Panc1 (cell line): ENCODE measurements at places on chromosomes 6 and 20.

DNA sequence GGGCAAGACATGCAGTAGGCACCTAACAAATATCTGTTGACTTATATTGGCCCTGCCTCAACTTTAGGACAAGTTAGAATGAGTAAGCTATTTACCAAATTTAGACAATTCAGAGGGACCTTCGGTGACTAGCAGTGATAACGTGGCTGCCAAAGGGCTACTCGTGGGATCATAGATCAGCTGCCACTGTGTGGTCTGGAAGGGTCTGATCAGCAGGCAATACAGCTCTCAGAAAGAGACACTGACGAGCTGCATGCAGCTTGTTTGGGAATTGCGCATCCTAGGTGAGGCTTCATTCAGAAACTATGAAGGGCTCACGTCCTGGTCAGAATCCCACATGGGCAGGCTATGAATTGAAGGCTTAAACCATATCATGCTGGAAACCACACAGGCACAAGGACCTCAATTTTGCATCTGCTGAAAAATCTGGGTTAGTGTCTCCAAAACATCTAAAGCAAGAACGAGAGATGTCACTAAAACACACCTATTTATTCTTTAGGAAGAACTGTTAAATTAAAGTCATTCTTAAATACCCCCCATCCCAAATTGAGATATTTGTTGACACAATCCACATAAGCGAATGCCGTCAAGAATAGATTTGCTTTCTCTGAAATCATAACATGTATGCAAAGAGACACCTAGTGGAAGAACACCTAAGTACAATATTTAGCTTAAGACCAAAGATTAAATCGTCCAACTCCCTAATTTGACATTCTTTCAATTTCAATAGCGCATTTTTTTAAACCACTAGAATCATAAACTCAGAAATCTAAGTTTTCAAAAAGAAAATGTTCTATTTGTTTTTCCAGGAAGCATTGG, 79.6 kb downstream of the IPCEF1 start:
- H3K36me3 ChIP-seq: no peaks in the 10 kb centered on the region
- no peak overlapping the region for H3K27ac ChIP-seq
- no peaks in the 10 kb centered on the region for H3K27me3 ChIP-seq
- no peaks in the 10 kb centered on the region for H3K4me1 ChIP-seq
- H3K4me3 ChIP-seq: peak overlapping the region; percentile 34
- DNase-seq: no peak

DNA sequence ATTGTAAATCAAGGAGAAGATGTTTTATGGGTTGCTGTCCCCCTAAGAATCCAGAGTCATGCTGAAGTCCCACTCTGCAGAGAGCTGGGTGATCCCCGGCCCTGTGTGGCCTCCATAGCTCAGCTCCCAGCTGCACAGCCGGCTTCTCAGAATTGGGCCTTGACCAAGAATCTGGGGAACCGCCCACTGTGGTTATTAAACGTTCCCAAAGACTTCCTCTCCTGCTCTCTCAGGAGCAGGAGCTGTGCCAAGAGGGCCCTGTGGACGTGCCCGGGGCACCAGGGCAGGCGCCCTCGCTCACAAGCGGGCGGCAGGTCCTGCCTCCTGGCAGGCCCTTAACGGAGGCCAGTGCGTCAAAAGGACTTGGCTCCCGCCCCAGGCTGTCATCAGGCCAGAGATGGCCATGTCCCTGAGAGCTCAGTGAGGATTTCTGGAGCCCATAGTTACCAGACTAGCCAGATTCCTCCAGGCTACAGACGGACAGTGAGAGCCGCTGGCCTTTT, 30.4 kb downstream of the ZC3H12D start:
- H3K4me3 ChIP-seq: no peak overlapping the region
- no peak overlapping the region for H3K27ac ChIP-seq
- peaks cover 2% of the 10 kb centered on the region; the same call in 1 of the 2 replicates for H3K27me3 ChIP-seq
- H3K36me3 ChIP-seq: no peaks in the 10 kb centered on the region

- no peak overlapping the region for H3K27ac ChIP-seq
- no peak overlapping the region for H3K4me3 ChIP-seq
- no peak for DNase-seq
- H3K27me3 ChIP-seq: no peaks in the 10 kb centered on the region
Observed at GRCh38 chr6:45299096-45299581, 29.0 kb upstream of the RUNX2 start.

GRCh38 chr20:675453-676314, at the start of gene SCRT2:
Gene SCRT2, minus strand, starts transcription at chr20:675802. Its CDS starts 201 bp downstream, at chr20:675601.
- peak within 1 kb of the TSS; percentile 14; the same call in 1 of the 2 replicates for H3K4me3 ChIP-seq
- peaks cover 27% of the 10 kb centered on the region; the same call in 1 of the 2 replicates for H3K27me3 ChIP-seq
- H3K4me1 ChIP-seq: peaks cover 5% of the 10 kb centered on the region
- no peak for DNase-seq
- no peaks in the 10 kb centered on the region for H3K36me3 ChIP-seq

- no peaks in the 10 kb centered on the region for H3K4me1 ChIP-seq
- H3K27ac ChIP-seq: no peak overlapping the region
- no peaks in the 10 kb centered on the region for H3K27me3 ChIP-seq
- no peaks in the 10 kb centered on the region for H3K36me3 ChIP-seq
- no peak overlapping the region for H3K4me3 ChIP-seq
- no peak for DNase-seq
Observed at GRCh38 chr6:48983377-48983776, 479.7 kb downstream of the MMUT start.

- no peaks in the 10 kb centered on the region for H3K27me3 ChIP-seq
- DNase-seq: no peak
- H3K4me1 ChIP-seq: no peaks in the 10 kb centered on the region
Observed at GRCh38 chr6:155915651-155916050, 460.0 kb upstream of the NOX3 start.
